ENCODE measurements at places on chromosomes 13 and 19.

- DNase-seq: no peak
Measured at GRCh38 chr13:26308836-26309235, 54.9 kb downstream of the CDK8 start.

- no peak for DNase-seq
Measured at GRCh38 chr19:14055396-14055795, 6.5 kb downstream of the PALM3 start.

DNA sequence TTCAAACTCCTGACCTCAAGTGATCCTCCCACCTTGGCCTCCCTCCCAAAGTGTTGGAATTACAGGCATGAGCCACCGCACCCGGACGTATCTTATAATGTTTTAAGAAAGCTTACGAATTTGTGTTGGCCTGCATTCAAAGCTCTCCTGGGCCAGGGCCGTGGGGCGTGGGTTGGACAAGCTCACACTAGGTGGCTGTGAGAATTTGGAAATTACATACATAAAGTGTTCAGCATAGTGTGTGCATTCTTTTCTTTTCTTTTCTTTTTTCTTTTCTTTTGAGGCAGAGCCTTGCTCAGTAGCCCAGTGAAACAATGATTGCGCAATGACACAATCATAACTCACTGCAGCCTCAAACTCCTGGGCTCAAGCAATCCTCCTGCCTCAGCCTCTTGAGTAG lies 2.6 kb downstream of the ZSWIM4 start:
- DNase-seq: no peak

- no peak for DNase-seq
Measured at GRCh38 chr19:53813996-53814395, 10.1 kb downstream of the NLRP12 start.

DNA sequence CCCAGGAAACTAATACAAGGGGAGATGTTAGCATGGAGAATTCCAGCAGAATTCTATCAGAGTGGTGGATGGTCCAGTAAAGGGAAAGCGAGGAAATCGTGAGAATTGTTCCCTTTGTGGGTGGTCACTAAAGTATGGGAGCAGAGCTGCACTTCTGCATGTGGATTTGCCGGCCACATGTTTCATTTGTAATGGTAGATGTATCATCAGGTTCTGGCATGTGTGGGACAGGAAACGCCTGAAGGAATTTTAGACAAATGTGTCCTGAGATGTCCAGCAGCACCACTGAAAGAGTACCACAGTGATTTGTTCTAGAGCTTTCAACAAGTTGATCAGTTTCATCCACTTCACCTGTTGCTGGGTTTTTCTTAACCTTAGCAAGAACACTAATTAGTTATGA lies 308.4 kb downstream of the SHISA2 start:
- no peak for DNase-seq

DNA sequence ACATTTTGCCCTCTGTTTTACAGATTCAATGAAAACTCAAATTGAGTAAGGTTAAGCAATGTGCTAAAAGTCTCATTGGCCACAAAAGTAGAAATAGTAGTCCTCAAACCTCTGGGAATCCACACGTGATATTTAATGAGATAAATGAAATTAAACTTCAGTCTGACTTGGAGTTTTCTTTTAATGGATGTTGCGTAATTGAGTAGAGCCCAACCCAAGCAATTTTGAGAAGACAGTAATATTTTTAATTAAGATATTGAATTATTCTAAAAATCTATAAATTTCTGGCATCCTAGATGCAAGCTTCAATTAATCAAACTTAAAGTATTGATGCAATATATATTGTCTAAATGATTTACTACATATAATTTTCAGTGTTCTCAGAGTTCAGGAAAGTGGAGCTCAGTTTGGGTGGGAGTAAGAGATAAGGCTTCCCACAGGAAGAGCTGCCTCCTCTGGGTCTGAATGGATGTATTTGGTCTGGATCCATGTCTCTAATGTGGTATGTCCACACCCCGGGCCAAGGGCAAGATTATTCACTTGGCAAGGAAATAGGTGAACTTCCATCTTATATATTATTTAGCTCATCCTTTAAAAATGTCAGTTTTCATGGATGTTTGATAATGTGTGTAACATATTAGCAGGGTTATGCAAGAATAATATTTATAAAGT lies 6.9 kb downstream of the MBNL2 start:
- DNase-seq: no peak

DNA sequence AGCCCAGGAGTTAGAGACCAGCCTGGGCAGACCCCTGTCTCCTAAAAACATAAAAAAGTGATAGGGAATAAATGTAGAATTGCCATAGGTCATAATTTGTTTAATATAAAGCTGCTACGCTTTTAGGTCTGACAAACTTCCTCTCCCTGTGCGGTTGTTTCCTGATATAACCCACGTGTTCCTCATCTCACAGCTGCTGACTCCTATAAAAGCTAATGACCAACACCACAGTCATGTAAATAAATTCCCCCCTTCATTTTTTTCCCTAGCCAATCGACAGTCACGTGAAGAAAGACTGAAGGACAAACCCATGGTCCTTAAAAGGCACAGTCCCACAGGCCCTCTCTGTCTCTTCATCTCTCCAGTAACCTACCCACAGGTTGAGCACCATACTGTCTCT lies 27.5 kb downstream of the ZNF266 start:
- no peak for DNase-seq

- no peak for DNase-seq
Measured at GRCh38 chr19:45402298-45403061, 2.4 kb downstream of the PPP1R13L start.

- peak; percentile 15 for DNase-seq
Measured at GRCh38 chr19:23823952-23824389, 65.3 kb upstream of the ZNF681 start.

DNA sequence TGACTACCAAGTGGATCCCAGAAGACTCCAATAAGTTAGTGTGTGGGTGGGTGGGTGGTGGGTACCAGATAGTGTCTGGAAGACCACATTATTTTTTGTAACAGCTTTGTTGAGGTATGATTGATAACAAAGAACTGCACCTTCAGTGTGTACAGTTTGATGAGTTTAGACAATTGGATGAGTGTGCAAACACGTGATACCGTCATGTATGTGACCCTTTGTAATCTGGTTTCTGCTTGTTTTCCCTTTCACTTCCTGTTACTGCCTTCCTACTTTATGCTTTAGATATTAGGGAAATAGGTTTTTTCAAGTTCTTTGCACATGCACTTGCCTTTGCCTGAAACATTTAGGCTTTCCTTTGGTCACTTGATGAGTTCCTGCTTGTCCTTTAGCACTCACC lies 8.5 kb downstream of the RPL21 start:
- DNase-seq: no peak

DNA sequence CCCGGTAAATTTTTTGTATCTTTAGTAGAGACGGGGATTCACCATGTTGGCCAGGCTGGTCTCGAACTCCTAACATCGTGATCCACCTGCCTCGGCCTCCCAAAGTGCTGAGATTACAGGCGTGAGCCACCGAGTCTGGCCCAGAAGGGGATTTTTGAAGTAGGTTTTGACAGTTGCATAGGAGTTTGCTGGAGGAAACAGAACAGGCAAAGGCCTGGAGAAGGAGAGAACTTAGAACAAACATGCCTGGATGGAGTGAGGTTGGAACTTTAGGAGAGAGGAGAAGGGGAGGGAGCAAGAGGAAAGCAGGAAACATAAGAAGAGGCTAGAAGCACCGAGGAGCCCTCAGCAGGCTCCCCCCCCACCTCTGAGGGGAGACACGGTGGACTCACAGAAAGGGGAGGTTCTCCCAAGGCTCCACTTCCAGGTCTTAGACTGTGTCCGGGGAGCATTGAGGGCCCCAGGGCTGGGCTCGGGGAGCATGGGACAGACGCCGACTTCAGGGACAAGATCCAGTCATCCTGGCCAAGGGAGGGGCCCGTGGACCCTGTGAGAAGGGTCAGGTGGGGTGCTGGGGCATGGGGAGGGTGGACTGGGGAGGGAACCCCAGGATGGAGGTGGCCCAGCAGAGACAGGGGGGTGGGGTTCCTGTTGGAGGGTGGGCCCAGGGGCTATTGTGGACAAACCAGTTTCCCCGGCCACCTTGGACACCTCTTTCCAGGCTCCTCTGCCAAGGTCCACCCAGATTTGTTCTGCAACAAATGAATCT lies 1.8 kb upstream of the FBN3 start:
- no peak for DNase-seq

- no peak for DNase-seq
Measured at GRCh38 chr13:110855363-110855762, 59.5 kb downstream of the ANKRD10 start.

- DNase-seq: no peak
Measured at GRCh38 chr19:52648336-52649016, 10.3 kb upstream of the ZNF83 start.

GRCh38 chr13:111202745-111203144 lies 87.6 kb downstream of the ARHGEF7 start:
- no peak for DNase-seq

DNA sequence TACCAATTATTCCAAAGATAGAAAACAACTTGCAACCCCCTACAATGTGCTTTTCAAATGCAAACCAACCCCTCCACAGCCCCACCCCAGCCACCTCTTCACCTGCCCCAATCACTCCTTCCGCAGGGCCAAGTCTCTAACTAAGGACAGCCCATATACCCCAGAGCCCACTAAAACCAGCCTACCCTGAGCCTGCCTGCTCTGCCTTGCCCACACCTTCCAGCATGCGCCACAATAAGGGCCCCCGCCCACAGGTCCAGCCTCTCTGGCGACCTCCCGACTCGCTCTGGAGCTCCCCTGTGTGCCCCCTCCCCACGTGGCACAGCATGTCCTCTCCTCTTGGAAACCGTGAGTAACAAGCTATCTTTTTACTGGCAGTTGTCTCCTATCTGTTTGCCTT lies 42.8 kb upstream of the MEDAG start:
- DNase-seq: no peak

DNA sequence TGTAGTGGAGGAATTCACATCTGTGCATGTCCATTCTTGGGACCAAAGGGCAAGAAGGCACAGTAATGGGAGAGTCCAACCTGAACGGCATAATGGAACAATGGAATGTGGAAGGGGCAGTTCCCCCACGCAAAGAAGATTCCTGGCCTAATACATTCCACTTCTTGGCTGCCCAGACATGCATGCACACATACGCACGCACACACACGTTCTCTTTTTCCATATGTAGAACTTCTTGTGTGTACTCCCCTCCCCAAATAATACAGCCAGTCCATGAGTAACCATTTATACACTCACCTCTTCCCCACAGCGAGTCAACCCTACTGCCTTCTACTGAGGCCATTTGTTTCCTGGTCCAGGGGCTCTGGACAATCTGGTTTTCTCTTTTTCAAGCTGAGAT lies 6.0 kb upstream of the STK24 start:
- DNase-seq: no peak

GRCh38 chr19:10104665-10105508 lies 1.3 kb upstream of the PPAN start:
- peak; percentile 84 for DNase-seq

GRCh38 chr19:17358395-17358794 lies 18.7 kb downstream of the PLVAP start:
- no peak for DNase-seq

- no peak for DNase-seq
Measured at GRCh38 chr13:76873445-76873844, 12.8 kb downstream of the KCTD12 start.

GRCh38 chr19:31013384-31014020 lies 335.7 kb downstream of the TSHZ3 start:
- DNase-seq: no peak

GRCh38 chr19:15213715-15214381 lies 13.1 kb upstream of the NOTCH3 start:
- no peak for DNase-seq

- no peak for DNase-seq
Measured at GRCh38 chr13:48072304-48072703, 22.6 kb downstream of the MED4 start.

- DNase-seq: no peak
Measured at GRCh38 chr13:20291675-20292074, 59.6 kb upstream of the GJB6 start.

DNA sequence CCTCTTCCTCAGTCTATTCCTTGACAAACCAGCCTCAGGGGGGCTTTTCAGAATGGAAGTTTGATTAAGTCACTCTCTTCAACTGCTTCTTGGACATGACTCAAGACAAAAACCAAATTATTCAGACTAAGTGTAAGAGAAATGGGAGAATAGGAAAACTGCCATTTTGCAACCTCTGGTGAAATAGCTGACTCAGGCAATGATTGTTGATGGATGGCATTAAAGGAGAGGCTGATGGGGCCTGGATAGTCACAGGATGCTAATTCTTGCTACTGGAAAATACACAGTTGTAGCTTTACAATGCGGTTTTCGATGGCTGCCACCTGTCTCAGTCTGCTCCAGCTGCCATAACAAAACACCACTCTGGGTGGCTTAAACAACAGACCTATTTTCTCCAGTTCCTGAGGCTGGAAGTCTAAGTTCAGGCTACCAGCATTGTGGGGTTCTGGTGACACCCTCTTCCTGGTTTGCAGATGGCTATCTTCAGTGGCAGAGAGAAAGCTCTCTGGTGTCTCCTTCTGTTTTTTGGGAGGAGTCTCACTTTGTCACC lies 6.1 kb downstream of the NOSIP start:
- no peak for DNase-seq

GRCh38 chr13:102977471-102977870 lies 88.7 kb downstream of the SLC10A2 start:
- DNase-seq: no peak

DNA sequence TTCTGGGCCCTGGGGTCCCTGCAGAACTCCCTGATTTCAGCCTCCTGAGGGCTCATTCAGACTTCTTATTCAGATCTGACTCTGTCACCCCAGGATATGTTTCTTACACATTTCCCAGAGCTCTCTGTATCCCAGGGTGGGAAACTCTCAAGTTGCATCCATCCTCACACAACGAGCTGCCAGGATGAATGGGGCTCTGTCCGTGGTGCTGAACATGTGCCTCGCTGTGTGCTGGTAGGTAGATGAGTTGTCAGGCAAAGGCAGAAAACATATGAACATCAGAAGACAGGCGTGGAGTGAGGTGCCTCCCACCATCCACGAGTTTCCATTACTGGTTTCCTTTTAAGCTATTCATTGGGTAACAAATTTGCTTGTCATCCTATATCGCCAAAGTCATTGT lies 11.4 kb upstream of the IGFL1 start:
- peak; percentile 54 for DNase-seq

DNA sequence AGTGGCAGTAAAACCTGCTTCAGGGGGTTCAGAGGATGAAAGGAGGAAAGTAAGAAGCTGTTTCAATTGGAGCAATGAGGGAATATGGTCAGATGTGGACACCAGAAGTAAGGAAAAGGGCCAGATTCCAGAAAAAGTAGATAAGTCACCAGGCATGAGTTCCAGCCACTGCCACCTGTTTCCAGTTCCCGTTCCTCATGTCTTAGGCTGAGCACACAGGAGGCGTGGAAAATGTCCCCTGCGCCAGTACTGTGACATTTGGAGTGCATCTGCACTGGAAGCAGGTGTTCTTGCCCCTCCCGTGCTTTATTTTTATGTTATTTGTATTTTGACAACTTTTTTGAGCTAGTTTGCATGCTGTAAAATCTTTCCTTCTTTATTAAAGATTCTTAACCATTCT lies 25.3 kb downstream of the LMO7 start:
- no peak for DNase-seq

- DNase-seq: no peak
Measured at GRCh38 chr19:4428326-4428975, 26.0 kb downstream of the CHAF1A start.

GRCh38 chr13:20565115-20565736 lies 1.7 kb upstream of the IFT88 start:
- DNase-seq: no peak

All from activated CD4-positive, alpha-beta T cell treated with anti-CD3 and anti-CD28 coated beads, Interleukin-2, amount 50 U/mL, for 48 hours (primary cell).